Foreskin keratinocyte (primary cell): ENCODE measurements at places on chromosomes 3 and 15. TPM values are rescaled to one million over a fixed set of nuclear protein-coding genes. Genes with fewer than 3 reads are reported as not detected.

KCNMB3 gene
- total RNA-seq: 0.42 and 0.54 TPM in 2 replicates

GRCh38 chr3:31936420-31937060, 44.5 kb downstream of the OSBPL10 start:
- DNase-seq: no peak

TMEM207 gene
- total RNA-seq: not detected in 2 replicates

- DNase-seq: no peak
These were observed 62.5 kb downstream of the SFMBT1 start for GRCh38 chr3:52983336-52983807.

DNA sequence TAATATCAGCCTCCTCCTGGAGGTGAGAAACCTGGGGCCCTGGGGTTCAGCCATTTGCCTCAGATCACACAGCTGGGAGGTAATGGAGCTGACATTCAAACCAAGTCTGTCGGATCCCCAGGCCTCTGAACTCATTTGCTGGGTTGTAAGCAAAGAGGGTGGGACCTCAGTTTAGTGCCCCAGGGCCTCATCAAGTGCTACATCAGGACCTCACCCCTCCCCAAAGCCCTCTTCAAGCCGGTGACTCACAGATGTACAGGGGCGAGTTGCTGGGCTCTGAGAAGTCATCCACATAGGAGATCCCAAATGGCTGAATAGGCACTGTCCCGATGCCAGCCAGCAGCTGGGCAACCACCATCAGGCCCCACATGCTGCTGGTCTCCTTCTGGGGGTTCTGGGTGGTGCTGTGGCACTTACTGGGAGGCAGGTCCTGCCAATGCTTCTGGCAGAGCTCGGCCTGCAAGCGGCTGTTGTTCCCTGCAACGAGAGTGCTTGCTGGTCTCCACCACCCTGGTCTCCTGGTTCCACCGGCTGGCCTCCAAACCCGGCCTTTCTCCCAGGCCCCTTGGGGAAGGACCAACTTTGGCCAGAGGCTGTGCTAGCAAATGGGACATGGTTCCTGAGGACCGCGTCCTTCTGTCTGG, 59.2 kb upstream of the RAB6B start:
- no peak for DNase-seq

- DNase-seq: peak; percentile 20
These were observed 194.2 kb downstream of the UACA start for GRCh38 chr15:70569091-70569713.

EFCAB12 gene
- total RNA-seq: 0.24 and 0.32 TPM in 2 replicates

ATP10A gene
- not detected in 2 replicates for total RNA-seq

GRCh38 chr3:151933234-151933853, 59.9 kb downstream of the SUCNR1 start:
- DNase-seq: peak; percentile 15

TMEM212 gene
- total RNA-seq: not detected in 2 replicates

GRK7 gene
- total RNA-seq: not detected in 2 replicates

SLC2A2 gene
- not detected in 2 replicates for total RNA-seq
